ENCODE measurements at places on chromosomes 5 and 9.
A peak's percentile ranks its signal among the peaks of the same experiment; 100 is the strongest.

DNA sequence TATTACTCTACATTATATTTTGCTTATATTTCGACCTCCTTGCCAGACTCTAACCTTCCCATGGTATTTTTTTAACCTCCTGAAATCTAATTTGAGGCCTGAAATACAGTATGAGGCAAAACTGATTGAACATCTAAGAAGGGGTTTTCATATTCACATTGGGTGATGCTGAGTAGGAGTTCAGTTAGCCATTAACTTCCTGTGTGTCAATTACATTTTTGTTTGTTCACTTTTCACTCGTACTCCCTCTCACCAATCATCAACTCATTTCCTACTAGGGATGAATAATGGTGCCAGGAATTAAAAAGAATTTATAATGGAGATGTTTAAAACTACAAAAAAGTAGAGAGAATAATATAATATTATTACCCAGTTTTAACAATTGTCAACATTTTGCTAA, 27.6 kb upstream of the GLRA1 start:
- no peak for DNase-seq

GRCh38 chr9:34381323-34381722, 4.6 kb upstream of the MYORG start:
- DNase-seq: no peak

GRCh38 chr5:131268758-131269370, 5.0 kb downstream of the CDC42SE2 start:
- DNase-seq: no peak

DNA sequence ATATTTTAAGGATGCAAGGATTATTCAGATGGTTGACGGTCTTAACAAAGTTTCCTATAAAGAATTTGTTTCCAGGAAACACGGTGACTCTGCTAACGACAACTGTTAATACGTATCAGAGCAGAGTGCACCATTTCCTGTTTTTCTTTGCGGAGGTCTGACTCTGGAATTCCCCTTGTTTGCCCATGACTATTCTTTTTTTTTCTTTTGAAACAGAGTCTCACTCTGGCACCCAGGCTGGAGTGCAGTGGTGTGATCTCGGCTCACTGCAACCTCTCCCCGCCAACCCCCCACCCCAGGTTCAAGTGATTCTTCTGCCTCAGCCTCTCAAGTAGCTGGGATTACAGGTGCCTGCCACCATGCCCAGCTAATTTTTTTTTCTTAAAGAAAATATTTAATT, 115.9 kb downstream of the CDC42SE2 start:
- no peak for DNase-seq

GRCh38 chr9:105171589-105171988, 72.9 kb upstream of the SLC44A1 start:
- no peak for DNase-seq

- DNase-seq: no peak
Observed at GRCh38 chr5:109650493-109650892, 39.2 kb upstream of the MAN2A1 start.

DNA sequence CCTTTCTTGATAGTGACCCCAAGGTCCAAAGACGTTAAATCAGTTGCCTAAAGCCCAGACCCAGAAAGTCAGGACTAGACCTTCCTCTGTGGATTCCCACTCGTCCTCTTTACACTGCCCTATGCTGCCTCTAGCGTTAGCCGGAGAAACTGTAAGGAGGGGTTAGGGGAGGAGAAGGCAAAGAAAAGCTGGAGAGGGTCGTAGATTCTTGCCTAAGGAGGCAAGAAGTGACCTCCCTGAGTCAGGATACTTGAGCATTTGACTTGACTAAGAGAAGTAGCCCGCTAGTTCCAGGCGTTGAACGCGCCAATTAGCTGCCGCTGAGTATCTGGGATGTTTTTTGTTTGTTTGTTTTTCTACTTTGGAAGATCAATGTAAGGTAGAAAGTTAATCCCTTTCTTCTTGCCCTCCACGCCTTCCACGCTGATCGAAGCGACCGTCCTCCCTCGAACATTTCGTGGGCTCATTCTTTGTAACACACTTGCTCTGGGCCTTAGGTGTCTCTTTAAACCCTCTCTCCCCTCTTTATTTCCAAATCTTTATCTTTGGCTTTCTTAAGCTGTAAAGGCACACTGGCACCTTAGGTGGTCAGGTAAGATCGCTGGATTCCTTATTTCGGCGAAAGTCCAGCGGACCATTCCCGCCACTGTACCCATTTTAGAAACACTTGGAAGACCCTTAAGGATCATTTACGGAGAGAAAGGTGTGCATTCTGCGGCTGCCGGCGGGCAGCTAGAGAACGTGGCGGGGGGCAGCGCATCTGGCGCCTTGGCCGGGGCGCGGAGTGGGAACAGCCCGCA, 5.1 kb upstream of the RGMB start:
- peak; percentile 70 for DNase-seq

DNA sequence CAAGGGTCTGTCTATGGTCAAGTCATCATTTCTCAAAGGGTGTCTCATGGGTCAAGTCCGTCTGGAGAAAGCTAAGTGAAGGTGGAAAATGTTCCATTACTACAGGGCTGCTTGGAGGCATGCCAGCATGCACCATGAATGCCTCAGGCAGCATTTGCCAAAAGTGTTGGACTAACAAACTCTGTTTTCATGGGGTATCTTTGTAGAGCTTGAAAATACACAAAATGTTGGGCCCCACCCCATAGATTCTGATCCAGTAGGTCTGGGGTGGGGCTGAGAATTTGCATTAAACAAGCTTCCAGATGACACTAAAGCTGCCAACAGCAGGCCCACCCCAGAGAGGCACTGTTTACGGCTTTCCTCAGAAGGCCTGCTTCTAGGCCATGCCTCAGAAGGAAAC, 75.0 kb upstream of the FRRS1L start:
- DNase-seq: no peak

DNA sequence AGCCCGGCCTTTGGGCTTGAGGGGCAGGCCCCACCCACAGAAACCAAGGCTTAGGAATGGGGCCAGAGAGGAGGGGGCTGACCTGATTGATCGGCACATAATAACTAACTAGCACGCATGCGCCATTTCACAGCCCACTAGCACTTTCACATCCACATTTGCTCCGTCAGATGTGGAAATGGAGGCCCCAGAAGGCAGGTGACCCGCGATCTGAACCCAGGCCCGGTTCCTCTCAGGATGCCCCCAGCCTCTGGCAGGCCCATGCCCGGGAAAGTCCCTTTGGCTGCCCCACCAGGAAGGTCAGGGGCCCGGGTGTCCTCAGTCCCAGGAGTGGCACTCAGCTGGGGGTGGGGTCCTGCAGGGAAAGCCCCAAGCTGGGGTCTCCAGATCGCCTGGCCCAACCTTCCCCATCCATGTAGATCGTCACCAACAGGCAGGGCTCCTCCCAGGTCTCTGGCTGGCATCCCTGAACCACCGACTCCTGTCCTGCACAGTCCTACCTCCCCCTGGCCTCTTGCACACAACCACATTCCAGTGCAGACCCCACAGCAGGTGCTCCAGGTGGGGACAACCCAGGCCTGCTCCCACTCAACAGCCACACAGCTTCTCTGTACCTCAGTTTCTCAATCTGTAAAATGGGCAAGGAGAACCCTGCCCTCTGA, 46.7 kb downstream of the VAV2 start:
- DNase-seq: no peak

DNA sequence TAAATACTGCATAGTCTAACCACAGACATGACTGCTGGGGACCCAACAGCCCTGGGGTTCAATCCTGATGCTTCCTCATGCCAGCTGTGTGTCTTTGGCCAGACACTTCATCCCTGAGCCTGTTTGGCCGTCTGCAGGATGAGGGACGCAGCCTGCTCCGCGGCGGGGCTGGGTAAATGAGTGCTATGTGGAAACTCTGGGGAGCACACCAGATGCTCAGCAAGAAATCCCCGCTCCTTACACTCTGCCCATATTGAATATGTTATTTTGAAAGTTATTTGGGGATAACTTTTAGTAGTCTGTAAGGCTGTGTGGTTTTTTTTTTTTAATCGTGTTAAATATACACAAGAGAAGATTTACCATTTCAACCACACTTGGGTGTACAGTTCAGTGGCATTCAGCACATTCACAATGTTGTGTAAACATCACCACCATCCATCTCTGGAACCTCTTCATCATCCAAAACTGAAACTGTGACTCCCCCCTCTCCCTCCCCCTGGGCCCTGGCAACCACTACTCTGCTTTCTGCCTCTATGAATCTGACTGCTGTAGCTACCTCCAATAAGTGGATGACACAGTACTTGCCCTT, 42.7 kb downstream of the SH3PXD2B start:
- peak; percentile 57 for DNase-seq

- DNase-seq: no peak
Observed at GRCh38 chr5:138927979-138928378, 52.8 kb upstream of the LRRTM2 start.

DNA sequence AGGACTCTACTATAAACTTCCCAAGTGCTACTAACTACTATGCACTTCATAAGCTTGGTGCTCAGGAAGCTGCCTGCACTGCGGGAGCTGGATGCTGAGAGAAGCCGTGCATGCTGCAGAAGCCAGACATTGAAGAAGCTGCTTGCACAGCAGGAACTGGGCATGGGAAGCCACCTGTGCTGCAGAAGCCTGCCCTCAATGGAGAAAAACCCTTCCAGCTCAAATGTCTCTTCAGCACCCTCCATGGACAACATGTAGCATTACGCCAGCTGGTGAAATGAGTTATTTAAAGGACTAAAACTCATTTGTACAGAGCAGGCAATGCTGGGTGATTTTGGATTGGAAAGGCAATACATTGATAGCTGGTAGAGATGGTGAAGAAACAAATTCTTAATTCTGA, 247.2 kb downstream of the KIF4B start:
- no peak for DNase-seq

- peak; percentile 77 for DNase-seq
Observed at GRCh38 chr9:37747271-37747753, 6.3 kb upstream of the TRMT10B start.

DNA sequence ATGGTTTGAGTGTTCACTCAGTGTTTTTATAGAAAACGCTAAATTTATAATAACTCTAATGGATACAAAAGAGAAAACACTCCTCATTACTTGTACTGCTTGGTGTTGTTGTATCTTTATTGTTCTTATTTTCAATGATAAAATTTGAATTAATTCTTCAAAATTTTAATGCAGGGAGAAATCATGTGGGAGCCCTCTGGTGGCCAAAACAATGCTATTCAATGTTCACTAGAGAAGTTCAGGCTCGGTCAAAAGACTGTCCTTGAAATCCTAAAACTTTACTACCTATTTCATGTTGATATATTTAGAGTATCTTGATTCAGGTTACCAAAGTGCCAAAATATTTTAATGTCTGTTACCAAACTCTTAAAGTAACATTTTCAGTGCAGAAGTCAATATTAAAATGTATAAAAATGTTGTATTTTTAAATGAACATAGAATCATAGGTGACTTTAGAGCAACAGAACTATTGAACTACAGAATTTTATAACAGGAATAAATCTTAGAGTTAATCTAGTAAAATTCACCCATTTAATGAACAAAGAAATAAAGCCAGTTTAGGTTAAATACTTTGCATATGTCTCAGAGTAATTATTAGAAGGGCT, 1259.8 kb downstream of the PTPRD start:
- no peak for DNase-seq

GRCh38 chr5:89005990-89006389, 123.0 kb upstream of the MEF2C start:
- no peak for DNase-seq

GRCh38 chr5:10801931-10802666, 41.1 kb upstream of the DAP start:
- DNase-seq: no peak

DNA sequence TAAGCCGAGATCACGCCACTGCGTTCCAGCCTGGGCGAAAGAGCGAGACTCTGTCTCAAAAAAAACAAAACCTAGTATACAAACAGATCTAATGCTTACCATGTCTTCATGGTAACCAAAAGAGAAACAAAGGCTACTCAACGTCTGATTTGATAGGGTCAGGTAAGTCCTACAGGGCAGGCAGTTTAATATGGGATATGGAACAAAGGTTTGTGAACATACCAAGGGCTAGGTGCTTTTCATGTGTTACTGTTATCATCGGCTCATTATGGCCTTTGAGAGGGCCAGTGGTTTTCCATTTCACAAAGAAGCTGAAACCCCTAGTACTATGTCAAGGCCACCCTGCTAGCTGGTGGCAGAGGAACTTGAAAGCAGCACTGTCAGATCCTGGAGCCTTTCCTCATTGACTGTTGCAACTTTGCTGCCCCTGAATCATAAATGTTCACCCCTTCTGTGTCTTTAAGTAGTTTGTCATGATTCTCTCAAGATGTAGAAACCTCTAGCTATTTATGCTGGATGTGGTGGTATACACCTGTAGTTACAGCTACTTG, 5.1 kb downstream of the IQGAP2 start:
- no peak for DNase-seq

DNA sequence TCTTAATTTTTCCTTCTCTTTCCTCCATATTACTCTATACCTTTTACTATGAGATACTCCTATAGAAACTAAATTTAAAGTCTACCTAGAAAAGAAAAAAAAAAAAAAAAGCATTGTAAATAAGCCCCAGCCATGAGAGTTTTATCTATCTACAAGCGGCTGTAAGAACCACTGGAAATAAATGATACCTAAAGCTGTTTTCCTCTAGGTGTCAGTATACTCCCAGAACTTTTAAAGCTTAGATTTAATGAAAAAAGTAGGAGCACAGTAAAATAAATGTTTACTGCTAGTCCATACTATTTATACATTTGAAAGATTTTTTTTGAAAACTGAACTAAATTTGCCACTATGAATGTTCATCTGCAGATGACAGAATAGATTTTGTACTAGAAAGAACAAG, 26.2 kb downstream of the TYRP1 start:
- DNase-seq: no peak

DNA sequence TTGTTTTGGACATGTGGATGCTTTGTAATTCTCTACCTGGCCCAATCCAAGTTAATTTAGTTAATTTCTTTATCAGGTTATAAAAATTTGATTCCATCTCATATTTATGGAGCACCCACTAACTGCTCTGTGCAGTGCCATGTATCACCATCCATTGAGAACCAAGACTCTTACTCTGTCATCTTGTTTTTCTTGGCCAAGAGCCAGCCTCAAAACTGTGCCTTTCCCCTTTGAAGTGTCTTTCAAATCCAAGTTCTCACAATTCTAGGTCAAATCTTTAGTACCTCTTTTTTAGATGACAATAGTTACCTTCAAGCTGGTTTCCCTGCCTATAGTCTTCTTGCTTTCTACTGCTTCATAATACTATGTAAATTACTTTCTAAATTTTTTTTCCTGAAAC, 3.2 kb downstream of the COMMD10 start:
- no peak for DNase-seq

DNA sequence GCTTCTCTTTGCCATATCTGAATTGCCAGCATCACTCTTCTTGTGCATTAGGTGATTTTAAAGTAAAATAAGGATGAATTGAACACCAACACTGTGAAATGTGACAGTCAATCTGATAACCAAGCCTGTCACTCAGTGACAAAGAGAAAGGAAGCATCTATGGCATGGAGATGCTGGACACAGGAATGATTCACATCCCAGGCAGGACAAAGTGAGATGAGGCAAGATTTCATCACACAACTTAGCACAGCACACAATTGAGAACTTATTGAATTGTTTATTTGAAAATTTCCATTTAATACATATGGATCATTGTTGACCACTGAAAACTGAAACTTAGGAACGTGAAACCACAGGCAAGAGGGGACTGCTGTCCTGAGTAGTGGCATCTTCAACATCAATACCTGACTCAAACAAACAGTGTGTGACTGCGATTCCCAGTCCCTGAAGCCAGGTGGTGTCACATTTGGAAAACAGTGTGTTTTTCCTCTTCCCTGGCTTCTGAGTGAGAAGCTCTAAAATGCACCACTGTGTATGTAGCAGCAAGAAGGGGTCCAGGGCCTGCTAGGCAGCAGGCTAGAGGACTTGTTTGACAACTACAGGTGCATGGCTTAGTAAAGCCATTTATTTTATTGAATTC, 10.7 kb downstream of the GAPT start:
- DNase-seq: no peak
